Activated CD4-positive, alpha-beta T cell treated with anti-CD3 and anti-CD28 coated beads, Interleukin-2, amount 10 ng/mL, durations not matched to agents 7 days and 5 days (primary cell): ENCODE measurements at places on chromosomes 4 and X. TPM values are rescaled to one million over a fixed set of nuclear protein-coding genes. Genes with fewer than 3 reads are reported as not detected.
A peak's percentile ranks its signal among the peaks of the same experiment; 100 is the strongest.

DNA sequence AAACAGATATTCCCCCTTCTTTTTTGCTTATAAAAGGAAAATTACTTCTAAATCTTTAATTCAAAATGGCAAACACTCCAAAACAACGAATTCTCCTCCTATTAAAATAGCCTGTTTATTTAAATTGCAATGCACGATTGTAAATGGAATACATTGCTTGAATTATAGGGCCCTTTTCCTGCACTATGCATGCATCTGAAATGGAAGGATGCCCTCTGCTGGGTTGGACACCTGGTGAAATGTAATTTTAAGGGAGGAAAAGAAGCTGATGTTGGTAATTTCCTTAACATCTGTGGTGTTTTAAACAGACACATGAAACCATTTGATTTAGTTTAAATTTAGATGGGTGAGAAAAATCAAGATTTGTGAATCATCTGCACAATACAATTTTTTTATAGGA is 72.8 kb downstream of the GRXCR1 start:
- no peak overlapping the region for H3K4me3 ChIP-seq
- no peak for DNase-seq
- no peak overlapping the region for H3K27ac ChIP-seq
- no peaks in the 10 kb centered on the region for H3K27me3 ChIP-seq
- H3K36me3 ChIP-seq, result no peaks in the 10 kb centered on the region

- DNase-seq, result no peak
- no peaks in the 10 kb centered on the region for H3K4me1 ChIP-seq
- H3K27ac ChIP-seq, result no peak overlapping the region
- H3K27me3 ChIP-seq, result no peaks in the 10 kb centered on the region
- peaks cover 2% of the 10 kb centered on the region for H3K36me3 ChIP-seq
- no peak overlapping the region for H3K4me3 ChIP-seq
These were observed 42.7 kb downstream of the GATB start for GRCh38 chr4:151717909-151718628.

DNA sequence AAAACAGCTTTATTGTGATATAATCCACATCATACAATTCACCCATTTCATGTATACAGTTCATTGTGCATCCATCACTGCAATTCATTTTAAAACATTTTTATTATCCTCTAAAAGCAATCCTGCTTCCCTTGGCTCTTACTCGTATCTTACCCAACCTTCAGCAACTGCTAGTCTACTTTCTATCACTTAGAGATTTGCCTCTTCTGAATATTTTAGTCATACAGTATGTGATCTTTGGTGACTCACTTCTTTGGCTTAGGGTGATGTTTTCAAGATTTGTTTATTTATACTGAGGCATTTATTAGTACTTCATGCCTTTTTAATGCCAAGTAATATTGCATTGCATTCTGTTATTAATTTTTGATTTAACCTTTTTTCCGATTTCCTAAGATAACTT is 15.0 kb upstream of the MSMO1 start:
- H3K36me3 ChIP-seq, result peaks cover 43% of the 10 kb centered on the region
- no peak overlapping the region for H3K27ac ChIP-seq

LARP7 gene
- total RNA-seq, result 48.5 TPM

DNA sequence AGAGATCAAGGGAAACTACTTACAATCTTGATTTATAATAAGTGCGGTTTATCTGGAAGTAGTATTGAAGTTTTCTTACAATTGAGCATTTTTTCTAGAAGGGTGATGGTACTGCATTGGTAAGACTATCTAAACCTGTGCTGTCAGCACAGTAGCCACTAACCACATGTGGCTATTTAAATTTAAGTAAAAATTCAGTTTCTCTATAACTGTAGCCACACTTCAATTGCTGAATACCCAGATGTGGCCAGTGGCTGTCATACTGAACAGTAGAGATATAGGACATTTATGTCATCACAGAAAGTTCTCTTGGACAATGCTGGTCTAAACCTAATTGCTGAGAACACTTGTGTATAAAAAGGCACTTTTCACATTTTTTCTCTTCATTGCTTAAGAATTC is 222.7 kb downstream of the CBR4 start:
- H3K27ac ChIP-seq, result no peak overlapping the region
- no peak for DNase-seq
- H3K27me3 ChIP-seq, result no peaks in the 10 kb centered on the region
- no peaks in the 10 kb centered on the region for H3K36me3 ChIP-seq

CXCL3 gene
- not detected for total RNA-seq

DNA sequence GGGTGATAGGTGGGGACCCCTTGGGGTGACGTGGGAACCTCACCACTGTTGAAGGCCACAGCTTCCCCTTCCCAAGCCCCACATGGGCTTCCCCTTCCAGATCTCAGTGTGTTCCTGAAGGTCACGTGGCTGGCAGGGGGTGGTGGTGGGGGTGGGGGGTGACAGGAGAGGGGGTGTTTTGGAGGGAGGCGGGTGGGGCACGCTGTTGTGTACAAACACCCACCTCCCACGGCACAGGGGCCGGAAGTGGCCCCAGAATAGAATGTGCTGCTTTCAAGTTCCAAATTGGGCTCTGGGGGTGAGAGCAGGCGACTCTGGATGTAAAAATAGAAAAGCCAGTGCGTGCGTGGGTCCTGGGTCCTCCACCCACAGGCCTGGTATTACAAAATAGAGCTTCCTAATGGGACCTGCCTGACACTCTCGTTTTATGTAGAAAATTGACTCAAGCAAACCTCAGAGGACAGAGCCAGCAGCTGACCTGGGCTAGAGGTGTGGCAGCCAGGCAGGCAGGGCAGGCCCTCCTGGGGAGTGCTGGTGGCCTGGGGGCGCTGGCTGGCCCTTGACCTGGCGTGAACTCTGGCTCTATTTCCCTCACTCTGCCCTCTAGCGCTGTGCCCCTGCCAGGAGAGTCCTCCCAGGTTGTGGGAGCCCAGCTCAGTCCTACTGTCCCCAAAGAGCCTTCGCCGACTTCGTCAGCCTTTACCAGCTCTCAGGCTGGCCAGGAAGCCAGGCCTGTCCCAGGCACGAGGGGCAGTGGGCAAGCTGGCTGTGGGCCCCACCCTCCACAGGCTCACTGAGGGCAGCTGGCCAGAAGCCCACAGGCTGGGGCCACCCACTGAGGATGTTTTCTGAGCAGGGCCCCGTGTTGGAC is 5.4 kb upstream of the SH3BP2 start:
- no peak overlapping the region for H3K4me3 ChIP-seq
- peak; percentile 59 for DNase-seq
- H3K4me1 ChIP-seq, result peaks cover 32% of the 10 kb centered on the region
- H3K27ac ChIP-seq, result peak overlapping the region; percentile 85

IL13RA2 gene
- not detected for total RNA-seq

DNA sequence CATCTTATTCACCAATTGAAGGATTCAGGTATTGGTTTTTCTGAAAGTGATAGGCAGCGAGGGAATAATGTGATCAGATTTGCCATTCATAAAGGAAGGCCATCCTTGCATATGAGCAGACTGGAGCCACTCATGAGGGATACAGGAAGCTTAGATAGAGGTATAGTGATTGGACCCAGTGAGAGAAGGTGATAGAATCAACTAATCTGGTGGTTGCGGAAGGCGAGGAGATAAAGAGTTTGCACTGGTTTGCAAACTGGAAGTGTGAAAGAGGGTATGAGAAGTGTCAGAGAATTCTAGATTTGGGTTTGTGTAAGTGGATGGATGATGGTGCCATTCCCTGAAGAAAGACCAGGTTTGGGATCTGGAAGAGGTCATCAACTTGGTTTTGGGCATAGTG is 57.3 kb upstream of the RASGEF1B start:
- no peaks in the 10 kb centered on the region for H3K4me1 ChIP-seq
- H3K27ac ChIP-seq, result no peak overlapping the region
- no peaks in the 10 kb centered on the region for H3K27me3 ChIP-seq

DBET gene
- total RNA-seq, result not detected

DNA sequence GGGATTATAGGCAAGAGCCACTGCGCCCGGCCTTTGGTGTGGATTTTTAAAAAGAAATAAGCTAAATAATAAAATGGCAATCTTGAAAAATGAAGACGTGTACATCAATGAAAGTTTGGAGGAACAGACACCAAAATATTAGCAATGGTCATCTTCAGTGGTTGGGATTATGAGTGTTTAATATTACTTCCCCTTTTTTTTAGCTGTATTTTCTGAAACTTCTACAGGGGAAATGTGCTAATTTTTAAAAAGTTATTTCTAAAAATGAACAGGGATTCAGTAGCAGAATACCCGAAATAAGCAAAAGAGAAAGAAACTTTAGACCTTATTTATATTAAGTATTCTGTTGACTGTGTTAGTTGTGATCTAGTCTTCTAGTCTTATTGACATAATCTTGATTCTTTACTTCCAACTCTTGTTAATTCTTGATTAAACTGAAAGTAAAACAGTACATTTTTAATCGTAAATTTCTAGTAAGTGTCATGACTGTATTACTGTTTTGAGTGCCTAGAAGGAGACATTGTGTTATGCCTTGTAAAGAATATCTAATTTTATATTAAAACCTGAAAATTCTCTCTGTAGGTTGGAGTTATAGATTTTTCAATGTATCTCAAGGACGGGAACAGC is 51.3 kb downstream of the RUFY3 start:
- DNase-seq, result no peak
- H3K27ac ChIP-seq, result no peak overlapping the region
- no peak overlapping the region for H3K4me3 ChIP-seq
- H3K36me3 ChIP-seq, result peaks cover 7% of the 10 kb centered on the region
- H3K27me3 ChIP-seq, result no peaks in the 10 kb centered on the region
